ENCODE measurements at places on chromosomes 16 and 17.

GRCh38 chr17:50174444-50174843, 8.6 kb downstream of the SGCA start:
- no peak for DNase-seq

- no peak for DNase-seq
Measured at GRCh38 chr16:84448444-84448843, 56.0 kb downstream of the MEAK7 start.

GRCh38 chr16:85584819-85585282, 28.3 kb upstream of the GSE1 start:
- DNase-seq = no peak

- DNase-seq = no peak
Measured at GRCh38 chr16:77951788-77952187, 70.6 kb upstream of the CLEC3A start.

- no peak for DNase-seq
Measured at GRCh38 chr17:72566671-72567484, 446.1 kb downstream of the SOX9 start.

DNA sequence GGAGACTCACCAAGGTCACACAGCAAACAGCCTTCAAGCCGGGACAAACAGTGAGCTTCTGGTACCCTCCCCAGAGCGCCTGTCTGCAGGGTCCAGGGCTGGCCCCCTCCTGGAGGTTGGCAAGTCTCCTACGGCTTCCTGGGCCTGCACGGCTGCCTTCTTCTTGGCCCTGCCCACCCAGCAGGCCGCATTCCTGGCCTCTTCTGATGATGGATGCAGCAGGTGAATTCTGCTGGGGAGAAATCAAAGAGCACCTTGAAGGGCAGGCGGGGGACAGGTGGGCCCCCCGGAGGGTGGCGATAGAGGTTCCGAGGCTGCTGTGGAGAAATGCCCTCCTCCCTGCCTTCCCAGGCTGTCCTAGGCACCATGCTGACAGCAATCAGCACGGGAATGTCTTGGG, 3.8 kb upstream of the NOS2 start:
- DNase-seq = no peak

GRCh38 chr17:34556384-34556783, 23.0 kb upstream of the TMEM132E start:
- no peak for DNase-seq

GRCh38 chr17:21842332-21843317, 150.3 kb downstream of the KCNJ18 start:
- no peak for DNase-seq

- DNase-seq = no peak
Measured at GRCh38 chr17:72332367-72332766, 211.5 kb downstream of the SOX9 start.

DNA sequence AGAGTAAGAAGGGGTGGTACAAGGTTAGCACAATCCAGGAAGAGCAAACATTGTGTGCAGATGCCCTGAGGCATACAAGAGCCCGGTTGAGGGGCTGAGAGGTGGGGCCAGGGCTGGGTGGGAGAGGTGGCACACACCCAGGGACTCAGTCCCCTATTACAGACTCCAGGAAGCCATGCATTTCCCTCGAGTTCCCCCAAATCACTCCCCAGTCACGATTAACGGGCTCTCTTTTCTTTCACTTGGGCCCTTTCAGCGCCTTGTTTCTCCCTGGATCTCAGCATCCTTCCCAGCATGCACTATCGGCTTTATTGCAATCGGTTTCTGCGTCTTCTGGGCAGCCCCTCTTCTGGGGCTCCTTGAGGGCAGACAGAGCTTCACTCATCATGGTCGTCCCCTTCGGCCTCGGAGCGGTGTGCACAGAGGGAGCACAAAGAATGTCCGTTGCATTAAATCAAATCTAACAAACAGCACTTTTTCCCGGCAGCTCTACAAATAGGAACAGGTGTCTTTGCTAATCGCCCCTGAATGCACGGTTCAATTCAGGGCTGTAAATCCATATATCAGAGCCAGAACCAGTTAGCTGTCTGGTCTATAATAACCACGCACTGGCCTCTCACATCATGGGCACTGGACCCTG, 184.6 kb upstream of the HSBP1 start:
- DNase-seq = no peak

GRCh38 chr17:77392376-77393273, 251.9 kb downstream of the SEC14L1 start:
- no peak for DNase-seq

DNA sequence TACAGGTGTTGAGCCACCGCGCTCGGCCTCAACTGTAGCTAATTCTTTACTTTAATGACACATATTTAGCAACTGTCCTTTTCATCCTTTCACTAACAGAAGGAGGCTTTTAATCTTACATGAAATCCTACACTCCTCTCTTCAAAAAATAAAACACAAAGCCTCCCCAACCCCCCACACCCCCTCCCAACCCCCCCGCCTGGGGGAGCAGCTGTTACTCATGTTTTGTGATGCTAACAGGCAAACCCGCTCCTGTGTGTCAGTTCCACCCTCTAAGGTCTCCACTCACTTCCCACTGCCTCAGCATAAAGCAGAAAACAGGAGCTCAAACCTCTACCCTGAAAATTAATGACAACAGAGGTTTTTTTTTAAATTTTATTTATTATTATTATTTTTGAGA, 55.4 kb upstream of the SLC25A19 start:
- no peak for DNase-seq

All from stimulated activated CD4-positive, alpha-beta T cell treated with anti-CD3 and anti-CD28 coated beads, Interleukin-15, amount 100 ng/mL, for 48 hours (primary cell).